ENCODE measurements at places on chromosomes 5 and 9.
A peak's percentile ranks its signal among the peaks of the same experiment; 100 is the strongest.

GRCh38 chr9:77604316-77604715 is 43.8 kb downstream of the GNA14 start:
- DNase-seq, result no peak

DNA sequence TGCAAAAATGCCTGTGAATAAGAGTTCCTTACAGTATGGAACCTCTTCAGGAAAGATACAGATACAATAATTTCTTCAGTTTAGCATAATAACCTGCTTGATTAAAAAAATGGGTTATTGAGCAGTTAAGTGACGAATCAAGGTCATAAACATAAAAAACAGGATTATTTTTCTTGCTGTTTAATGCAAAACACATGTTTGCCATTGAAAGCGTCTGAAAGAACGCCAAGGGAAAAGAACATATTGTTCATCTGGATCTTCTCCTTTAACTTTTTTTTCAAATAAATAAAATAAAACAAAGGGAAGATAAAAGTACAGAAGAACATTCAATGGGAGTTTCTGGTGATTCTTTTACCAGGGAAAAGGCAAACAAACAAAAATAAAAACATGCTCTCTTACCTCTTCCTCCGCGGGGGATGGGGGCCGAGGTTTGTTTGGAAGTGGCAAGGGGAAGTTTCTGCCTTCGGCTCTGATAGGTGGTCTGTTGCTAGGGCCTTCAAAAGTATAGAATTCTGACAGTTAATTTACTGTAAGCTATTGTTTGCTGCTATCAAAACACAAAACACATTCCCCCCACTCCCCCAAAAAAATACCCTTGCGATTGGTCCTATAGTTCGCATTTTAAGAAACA is 20.1 kb downstream of the C5orf58 start:
- DNase-seq, result no peak

- DNase-seq, result no peak
Observed at GRCh38 chr9:24451346-24451745, 94.4 kb downstream of the IZUMO3 start.

GRCh38 chr5:112200131-112200530 is 218.9 kb downstream of the EPB41L4A start:
- DNase-seq, result no peak

DNA sequence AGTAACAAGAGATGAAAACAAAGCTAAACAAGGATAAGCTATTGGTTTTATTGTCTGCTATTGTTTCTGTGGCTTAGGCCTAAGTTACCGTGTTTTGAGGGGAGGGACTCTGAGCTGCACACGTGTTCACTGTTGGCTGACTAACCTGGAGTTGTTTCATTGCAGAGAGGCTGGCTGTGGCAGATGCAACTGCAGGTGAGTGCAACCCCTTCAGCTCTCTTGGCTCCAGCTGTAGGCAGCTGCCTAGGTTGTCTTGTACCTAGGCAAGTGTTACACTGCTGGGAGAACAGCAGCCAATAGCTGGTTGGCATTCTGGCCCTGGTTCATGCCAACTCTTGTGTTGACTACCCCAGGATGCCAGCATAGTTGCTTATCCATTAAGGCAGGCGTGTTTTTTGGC is 17.6 kb upstream of the MATR3 start:
- DNase-seq, result peak; percentile 65

GRCh38 chr9:643966-644365 is 197.5 kb upstream of the DMRT1 start:
- DNase-seq, result no peak

- DNase-seq, result no peak
Observed at GRCh38 chr5:150180241-150181026, 9.4 kb upstream of the SLC6A7 start.

GRCh38 chr9:134350416-134350994 is 24.2 kb downstream of the RXRA start:
- DNase-seq, result no peak
